ENCODE measurements at places on chromosomes 5 and 9.

GRCh38 chr5:77650686-77651085 is 12.2 kb upstream of the OTP start:
- DNase-seq: no peak

DNA sequence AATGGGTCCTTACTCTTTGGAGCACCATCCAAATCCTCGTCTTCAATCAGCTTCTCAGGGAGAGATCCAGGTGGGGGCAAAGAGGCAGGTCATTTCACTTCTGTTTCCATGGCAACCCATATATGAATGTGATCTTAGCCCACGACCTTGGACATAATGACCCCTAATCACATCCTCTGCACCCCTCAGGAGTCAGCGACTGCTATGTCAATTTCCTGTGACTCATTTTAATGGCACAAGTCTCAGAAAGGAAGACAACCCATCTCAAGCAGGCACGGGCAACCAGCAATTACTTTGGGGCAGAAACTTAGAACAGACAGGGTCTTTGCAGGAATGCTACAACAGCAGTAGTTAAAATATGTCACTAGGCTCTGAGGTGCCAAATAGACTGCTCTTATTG is 591.2 kb downstream of the TLR4 start:
- DNase-seq: no peak

- no peak for DNase-seq
Observed at GRCh38 chr5:115657881-115658233, 32.0 kb upstream of the TMED7 start.

- no peak for DNase-seq
Observed at GRCh38 chr9:21095561-21095960, 17.8 kb upstream of the IFNB1 start.

GRCh38 chr9:9341203-9341602 is 1271.6 kb downstream of the PTPRD start:
- no peak for DNase-seq

DNA sequence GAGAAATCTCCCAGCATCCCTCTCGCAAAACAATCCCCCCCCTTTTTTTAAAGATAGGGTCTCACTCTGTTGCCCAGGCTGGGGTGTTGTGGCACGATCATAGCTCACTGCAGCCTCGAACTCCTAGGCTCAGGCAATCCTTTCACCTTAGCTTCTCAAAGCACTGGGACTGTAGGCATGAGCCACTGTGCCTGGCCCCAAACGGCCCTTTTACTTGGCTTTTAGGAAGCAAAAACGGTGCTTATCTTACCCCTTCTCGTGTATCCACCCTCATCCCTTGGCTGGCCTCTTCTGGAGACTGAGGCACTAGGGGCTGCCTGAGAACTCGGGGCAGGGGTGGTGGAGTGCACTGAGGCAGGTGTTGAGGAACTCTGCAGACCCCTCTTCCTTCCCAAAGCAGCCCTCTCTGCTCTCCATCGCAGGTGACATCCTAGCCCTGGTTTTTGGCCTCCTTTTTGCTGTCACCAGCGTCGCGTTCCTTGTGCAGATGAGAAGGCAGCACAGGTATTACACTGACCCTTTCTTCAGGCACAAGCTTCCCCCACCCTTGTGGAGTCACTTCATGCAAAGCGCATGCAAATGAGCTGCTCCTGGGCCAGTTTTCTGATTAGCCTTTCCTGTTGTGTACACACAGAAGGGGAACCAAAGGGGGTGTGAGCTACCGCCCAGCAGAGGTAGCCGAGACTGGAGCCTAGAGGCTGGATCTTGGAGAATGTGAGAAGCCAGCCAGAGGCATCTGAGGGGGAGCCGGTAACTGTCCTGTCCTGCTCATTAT is 6.8 kb downstream of the CA9 start:
- no peak for DNase-seq

- DNase-seq: no peak
Observed at GRCh38 chr5:15393146-15393545, 106.8 kb upstream of the FBXL7 start.

DNA sequence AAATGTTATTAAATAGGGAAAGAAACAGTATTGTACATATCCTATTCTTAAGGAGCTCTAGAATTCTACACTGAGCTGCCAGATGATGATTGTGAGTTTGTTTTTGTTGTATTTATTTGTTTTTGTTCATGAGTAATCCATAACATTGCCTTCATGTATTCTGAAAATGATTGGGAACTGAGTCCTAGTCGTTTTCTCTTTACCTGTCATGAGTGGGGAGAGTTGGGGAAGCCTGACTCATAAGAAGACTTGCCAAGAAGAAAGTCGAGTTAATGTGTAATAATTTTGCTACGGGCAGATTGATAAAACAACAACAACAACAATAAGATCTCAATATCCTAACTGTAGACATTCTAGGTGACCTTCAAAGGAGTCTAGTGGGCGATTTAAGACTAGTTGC is 103.8 kb downstream of the ANKRD55 start:
- DNase-seq: no peak

DNA sequence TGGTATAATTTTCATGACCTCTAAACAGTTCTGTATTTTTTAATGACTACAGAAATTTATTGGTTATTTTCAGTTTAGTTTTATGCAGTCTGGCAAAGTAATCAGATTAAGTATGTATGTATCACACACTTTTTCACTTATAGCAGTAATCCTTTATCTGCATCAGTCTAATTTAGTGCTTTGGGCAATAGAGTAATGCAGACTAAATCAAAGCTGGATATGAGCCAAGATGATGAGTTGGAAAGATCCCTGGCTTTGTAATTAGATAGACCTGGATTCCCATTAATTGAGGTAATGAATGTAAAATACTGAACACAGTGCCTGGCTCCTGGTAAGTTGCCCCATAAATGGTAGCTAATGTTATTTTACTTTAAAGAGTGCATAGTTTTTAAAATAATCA is 215.4 kb upstream of the TLX3 start:
- no peak for DNase-seq

DNA sequence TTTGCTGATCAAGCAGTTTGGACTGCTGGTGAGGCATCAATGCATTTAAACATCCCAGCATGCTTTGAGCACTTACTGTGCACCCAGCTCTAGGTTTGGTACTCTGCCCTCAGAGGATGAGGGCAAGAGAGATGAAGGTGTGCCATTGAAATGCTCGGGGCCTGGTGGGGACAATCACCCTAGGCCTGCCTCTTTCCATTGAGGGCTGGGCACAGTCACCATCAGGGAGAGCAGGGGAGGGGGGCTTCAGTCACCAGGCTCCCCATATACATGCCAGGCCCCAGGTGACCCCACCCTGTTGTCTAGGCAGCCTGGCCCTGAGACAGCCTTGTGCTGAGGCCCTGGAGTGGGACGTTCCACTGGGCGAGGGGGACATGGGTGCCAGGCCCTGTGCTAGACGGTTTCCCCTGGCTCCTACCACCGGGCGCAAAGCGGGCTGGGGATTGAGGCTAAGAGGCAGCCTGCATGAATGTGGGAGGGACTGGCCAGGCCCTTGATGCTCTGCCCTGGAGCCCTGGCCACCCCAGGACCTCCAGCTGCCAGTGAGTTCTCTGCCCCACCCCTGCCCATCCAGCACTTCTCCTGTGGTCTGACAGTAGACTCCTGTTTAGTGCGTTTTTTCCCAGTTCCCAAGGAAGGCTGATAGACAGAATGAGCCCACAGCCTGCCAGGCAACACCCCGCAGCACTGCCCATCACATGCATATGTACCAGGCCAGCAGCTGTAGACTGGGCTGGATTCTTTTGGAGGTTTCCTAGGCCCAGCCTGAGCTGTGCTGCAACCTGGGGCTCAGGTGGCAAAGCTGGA is 18.9 kb downstream of the TCF7 start:
- peak; percentile 7 for DNase-seq

DNA sequence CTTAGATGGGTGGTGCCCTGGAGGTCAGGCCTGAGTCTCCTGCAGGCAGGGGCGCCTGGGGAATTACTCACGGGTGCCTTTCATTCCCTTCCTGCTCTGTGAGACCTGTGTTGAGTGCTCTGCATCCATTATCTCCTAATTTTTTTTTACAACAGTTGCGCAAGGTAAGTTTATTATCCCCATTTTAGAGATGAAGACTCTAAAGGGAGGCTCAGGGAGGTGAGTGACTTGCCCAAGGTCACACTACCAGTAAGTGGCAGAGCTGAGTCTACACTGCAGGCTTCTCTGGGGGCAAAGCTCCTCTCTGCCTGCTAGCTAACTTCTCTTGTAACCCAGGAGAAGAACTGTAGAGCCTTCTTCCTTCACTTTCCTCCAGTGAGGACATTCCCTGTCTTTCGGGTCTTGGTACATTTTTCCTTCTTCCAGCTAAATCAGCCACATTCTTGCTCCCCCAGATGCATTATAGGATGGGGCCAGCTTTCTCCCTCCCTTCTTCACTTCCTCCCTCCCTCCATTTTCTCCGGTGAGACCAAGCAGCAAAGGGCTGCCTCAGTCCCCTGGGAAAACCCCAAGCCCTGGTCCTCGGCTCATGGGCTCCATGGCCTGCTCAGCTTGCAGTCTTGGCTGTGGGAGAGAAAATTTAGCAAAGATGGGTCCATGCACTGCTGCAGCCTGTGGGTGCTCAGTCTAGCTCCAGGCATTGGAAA is 1.8 kb downstream of the PRR7 start:
- no peak for DNase-seq

DNA sequence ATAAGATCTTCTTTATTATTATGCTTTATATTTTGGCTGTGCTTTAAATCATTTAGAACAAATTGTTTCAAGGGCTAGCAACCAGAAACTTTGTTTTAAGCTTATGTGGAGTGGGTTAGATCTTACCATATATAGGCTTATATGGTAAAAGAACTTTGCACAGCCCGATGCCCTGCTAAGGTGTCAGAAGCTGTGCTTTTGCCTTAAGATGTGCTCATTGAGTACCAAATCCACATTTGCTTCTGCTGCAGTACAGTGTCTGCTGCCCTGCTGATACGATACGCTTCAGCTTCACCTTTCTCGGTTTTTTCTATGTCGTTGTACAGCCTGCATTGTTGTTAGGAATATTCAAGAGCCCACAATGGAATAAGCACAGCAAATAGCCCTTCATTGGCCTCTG is 34.8 kb downstream of the CD180 start:
- no peak for DNase-seq

DNA sequence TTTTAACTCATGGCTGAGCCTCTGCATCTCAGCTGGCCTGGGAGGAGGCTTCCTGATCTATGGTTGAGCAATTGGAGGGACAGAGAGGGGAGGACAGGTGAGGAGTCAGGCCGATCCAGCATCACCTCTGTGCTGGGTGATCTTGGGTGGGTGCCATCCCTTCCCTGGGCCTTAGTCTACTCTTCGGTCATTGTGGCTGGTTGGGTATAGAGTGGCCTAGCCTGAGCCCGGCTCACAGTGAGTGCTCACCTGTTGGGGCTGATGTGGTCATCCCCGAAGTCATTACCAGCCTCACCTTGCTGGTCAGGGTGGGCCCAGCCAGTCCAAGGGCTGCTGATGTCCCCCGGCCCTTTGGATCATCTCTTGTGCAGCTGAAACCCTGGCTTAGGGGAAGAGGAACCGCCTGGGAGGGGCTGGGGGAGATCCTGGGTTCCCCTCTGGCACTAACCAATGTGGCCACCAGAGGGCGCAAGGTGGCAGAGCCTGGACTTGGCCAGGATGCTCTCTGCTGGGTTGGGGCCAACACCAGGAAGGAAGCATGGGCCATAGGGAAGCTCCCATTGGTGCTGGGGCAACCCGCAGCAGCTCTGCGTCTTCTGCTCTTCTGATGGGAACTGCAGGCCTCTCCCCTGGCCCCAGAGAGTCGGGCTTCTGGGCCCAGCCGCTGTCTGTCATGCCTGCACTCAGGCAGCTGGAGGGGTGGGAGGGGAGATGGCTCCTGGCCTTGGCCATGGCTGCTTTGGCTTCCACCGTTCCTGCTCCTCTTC is 17.3 kb upstream of the ODF2 start:
- peak; percentile 79 for DNase-seq

GRCh38 chr5:93886917-93887361 is 145.5 kb upstream of the POU5F2 start:
- no peak for DNase-seq

- no peak for DNase-seq
Observed at GRCh38 chr5:119554597-119554996, 74.8 kb upstream of the FAM170A start.

GRCh38 chr9:124399968-124400940 is 15.0 kb downstream of the PSMB7 start:
- DNase-seq: no peak

GRCh38 chr9:130159915-130160670 is 12.1 kb upstream of the NCS1 start:
- DNase-seq: no peak

- DNase-seq: peak; percentile 24
Observed at GRCh38 chr9:109469646-109470358, 28.3 kb downstream of the PTPN3 start.

DNA sequence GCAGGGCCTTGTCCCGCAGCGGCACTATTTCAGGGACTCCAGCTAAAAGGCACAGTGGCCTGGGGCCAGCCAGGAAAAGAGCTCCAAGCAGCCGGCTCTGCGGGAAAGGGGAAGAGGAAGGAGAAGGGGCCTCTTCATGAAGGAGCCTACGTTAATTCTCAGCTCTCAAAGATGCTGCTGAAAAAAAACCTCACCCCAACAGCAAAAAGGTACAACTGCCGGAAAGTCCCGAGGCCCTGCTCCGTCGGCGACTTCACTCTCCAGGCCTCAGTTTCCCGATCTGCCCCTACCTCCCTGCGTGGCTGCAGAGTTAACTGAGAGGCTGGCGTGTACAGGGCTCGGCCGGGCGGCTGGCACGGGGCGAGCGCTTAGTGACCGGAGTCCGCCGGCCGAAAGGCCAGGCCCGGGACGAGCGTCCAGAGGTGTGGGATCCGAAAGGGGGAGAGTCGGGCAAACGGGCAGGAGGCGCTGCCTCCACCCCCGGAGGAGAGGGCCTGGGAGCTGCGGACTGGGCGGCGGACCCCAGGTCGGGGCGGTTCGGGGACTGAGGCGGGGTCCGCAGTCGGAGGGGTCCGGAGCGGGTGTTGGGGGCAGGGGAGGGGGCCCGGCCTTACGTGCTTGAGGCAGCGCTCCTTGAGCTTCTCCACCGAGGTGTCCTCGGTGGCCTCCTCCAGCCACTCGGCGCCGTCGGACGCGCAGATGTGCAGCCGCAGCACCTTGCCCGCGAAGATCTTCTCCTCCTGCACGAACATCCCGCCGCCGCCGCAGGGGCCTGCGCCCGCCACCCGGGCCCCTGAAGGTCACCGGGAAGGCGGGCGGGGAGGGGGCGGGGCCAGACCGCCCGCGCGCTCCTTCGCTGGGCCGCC is 529 bp downstream of the UBAC1 start:
- DNase-seq: no peak

- DNase-seq: no peak
Observed at GRCh38 chr9:6067426-6067825, 52.0 kb upstream of the RANBP6 start.

DNA sequence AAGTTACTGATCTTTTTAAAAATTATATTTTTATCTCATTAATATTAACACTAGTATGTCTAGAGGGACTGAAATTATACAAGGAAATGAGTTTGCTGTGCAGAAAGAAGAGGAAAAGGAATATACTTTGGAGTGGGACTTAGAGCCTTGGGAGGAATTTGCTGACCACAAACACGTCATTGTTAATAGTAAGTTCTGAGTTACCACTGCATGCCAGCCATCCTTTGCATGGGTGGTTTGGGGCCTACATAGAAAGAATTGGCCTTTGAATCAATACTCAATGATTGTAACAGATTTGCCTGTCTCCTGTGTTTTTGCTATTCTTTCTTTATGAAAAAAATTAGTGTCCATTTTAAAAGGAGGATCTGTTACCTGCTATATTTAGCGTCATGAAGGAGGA is 232.6 kb upstream of the TNC start:
- no peak for DNase-seq

GRCh38 chr9:125189361-125190289 is at the start of gene PPP6C:
Gene PPP6C (minus strand): TSS chr9:125189803. CDS start chr9:125189718, 85 bp downstream.
- peak; percentile 98 for DNase-seq
